Cerebellar cortex (tissue), 1 donor: ENCODE measurements at places on chromosomes 7 and 10.

- DNase-seq: no peak
Observed at GRCh38 chr7:82443036-82443546, 486 bp downstream of the CACNA2D1 start.

GRCh38 chr10:84842593-84842992, 514.2 kb downstream of the CCSER2 start:
- no peak for DNase-seq

GRCh38 chr10:15570738-15571339, 148.9 kb downstream of the ITGA8 start:
- no peak for DNase-seq

DNA sequence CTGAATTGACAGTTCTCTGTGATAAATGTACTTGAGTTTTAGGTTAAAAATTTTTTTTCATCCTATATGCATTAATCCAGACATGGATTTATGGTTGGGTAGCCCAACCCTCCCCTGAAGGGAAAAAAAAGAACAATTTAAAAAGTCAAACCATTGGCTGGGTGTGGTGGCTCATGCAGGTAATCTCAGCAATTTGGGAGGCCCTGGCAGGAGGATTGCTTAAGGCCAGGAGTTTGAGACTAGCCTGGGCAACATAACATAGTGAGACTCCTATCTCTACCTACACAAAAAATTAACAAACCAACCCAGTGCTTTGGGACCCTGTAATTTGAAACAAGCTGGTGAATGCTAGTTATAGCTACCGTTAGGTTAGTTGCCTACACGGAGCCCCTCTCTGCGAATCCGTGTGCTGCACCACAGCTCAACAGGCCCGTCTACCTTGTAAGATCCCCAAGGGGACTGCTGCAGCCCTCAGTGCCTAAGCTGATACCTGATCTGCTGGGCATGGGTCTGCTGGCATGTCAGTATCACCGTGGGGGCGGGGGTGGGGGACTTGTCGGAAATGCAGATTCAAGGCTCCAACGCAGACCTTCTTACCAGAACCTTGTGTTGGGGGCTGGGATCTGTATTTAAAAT, 32.8 kb downstream of the TSPAN14 start:
- no peak for DNase-seq

DNA sequence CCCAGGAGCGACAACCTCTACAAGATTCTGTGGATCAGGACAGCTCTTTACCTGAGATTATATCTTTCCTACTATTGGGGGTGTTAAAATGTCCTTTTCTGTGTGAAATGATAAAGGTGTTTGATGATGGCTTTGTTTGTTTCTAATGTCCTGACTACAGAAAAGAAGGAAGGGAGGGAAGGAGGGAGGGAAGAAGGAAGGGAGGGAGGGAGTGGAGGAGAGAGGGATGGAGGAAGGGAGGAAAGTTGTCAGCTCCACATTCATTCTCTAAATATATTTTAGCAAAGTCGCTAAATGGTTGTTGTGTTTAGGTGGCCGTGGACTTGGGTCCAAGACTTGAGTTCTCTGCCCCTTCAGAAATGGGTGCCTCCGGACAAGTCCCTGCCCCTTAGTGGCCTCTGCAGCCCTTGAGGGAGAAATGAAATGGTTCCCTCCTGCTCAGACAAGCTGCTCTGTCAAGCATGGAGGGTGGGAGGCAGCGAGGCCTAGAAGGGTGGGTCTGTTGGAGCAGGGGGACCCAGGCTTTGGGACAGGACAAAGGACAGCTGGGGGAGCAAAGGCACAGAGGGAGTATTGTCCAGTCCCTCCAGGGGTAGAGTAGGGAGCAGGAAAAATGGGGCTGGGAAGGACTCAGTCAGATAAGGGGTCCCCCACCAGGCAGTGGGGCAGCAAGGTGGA, 4.4 kb downstream of the RGS10 start:
- DNase-seq: no peak
